ENCODE measurements at places on chromosomes 2 and 18.
A peak's percentile ranks its signal among the peaks of the same experiment; 100 is the strongest.

DNA sequence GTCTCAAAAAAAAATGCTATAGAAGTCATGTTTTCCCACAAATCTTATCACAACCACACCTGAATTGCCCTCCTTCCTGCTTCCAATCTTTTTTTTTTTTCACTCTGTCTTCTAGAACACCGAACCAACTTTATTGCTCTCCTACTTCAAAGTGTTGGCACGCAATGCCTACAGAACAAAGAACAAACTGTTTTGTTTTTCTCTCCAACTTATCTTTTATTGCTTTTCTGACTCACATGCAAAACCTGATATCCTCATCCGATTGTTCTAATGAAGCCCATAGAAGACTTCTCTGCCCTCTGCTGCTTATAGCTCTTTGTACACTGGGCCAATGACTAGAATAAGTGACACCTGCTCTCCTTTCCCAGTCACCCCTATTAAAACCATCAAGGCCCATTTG lies 602.8 kb downstream of the EPHA4 start:
- no peak for DNase-seq

GRCh38 chr2:62176801-62177200 lies 19.1 kb upstream of the B3GNT2 start:
- no peak for DNase-seq

DNA sequence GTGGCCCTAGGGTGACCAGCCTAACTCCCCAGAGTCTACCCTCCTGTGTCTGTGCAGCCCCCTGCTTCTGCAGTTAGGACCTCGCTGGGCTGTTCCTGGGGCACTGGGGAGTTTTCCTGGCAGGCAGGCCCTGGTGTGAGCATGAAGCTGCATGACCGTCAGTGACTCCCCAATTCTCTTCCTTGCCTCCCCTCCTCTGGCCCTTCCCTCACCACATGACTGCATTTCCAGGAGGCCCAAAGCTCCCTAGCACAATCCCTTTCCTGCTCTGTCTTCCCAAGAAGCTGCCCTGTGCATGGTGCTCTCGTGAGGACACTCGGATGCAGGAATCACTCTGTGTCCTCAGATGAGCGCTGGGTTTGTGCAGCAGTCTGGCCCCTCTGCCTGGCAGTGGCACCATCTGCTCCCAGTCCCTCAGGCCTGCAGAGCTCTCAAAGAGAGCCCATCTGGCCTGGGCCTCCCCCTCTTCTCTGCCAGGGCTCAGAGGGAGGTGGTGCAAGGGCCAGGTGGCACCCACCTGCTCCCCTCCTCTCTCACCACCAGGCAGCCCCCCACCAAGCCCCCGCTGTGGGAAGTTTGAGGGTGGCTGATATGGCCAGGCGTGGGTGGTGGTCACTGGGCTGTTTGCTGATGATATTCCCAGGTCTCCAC lies 125.6 kb upstream of the HS6ST1 start:
- no peak for DNase-seq

- no peak for DNase-seq
Observed at GRCh38 chr2:25936889-25937545, 45.3 kb downstream of the KIF3C start.

- no peak for DNase-seq
Observed at GRCh38 chr2:207879536-207879935, 109.8 kb upstream of the FZD5 start.

DNA sequence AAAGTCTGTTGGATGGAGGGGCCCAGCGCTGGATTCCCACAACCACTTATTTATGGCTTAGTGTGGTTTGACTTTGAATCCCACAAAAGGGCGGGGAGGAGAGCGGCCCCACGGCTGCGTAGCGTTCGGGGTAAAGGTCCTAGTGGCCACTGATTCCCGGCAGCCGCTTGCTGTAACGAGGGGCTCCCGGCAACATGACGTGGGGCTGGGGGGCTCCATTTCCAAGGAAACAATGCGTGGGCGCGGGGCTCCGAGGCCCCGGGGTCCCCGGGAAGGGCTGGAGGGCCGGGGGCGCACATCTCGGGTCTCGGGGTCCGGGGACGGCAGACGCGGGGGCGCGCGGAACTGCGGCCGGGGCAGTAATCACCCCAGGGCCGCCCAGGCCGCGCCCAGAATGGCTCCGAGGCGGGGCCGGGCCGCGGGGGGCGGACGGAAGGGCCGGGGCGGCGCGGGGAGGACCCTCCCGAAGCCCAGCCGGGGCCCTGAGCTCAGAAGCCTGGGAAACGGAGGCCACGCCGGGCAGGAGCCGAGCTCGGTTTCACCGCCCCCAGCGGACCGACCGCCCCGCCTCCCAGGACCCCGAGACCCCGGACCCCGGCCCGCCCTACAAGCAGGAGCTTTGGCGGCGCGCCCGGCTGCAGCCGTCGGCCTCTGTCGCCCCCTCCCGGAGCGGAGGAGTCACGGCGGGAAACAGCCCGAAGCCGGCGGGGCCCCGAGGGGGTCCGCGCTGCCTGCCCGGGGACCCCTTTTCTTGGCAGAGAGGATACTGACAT lies 11.9 kb upstream of the MLPH start:
- DNase-seq = peak; percentile 74

- DNase-seq = no peak
Observed at GRCh38 chr2:98205889-98206288, 118.9 kb downstream of the VWA3B start.

DNA sequence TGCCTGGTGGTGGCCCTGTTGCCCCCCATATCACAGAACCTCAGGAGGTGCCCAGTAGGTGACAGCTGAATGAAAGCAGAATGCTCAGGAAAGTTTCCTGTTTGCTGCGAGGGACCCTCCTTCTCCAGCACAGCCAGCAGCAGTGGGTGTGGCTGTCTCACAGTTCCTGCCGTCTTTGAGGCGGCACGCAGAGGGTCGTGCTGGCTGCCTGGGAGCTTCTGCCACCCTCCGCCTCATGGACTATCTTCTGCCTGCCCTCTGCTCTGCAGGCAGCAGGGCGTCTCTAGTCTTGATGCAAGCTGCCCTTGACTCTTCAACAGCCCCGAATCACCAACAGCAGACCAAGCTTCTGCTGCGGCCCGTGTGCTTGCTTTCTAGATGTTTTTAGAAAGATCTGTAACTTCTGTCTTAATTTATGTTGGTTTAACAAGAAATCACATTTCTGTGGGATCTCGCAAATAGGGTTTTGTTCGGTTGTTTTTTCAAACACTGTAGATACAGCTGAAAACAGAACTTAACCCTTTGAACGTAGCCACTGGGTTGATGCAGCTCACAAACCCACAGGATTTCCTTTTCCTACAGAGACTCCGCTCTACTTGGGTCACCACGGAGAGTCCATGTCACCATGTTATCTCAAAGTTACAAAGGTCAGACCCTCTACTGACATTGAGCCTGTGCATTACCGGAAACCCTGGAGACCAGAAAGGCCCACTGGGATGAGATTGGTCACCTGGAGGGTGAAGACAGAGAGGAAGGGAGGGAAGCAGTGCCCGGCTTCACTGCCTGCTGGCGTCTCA lies 144.9 kb downstream of the ACOXL start:
- DNase-seq = no peak

GRCh38 chr2:216023055-216023648 lies 9.8 kb upstream of the MREG start:
- DNase-seq = peak; percentile 75

DNA sequence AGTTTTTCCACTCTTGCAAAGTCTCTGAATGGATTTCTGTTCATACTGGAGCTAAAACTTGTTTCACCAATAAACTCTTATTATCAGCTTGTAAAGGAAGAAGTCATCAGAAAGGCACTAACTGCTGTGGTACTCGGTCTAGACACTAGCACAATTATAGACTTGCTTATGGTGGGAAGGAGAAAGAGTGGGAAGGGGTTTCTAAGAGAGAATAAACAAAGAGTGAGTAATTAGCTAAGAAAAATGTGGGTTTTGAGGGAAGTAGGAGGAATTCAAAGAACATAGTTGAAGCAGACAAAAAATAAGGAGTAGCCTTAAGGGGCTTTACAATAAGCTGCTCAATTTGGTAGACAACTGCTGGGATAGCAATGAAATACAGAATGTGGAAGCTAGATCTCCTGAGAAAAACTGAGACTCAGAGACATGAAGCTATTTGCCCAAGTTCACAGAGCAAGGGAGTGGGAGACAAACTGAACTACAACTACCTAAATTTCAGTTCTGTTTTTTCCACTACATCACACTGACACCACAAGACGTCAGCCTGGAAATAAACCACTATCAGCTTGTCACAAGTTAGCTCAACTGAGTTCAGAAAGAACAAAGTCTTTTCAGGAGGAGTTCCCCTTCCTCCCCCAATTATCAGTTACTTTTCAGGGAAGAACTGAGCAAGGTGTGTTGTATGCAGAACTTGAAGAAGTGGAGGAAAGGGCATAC lies 59.7 kb downstream of the MAP4K3 start:
- peak; percentile 71 for DNase-seq

- DNase-seq = no peak
Observed at GRCh38 chr2:118044103-118044716, 30.3 kb upstream of the CCDC93 start.

- peak; percentile 93 for DNase-seq
Observed at GRCh38 chr2:234292205-234292961, 204.5 kb downstream of the ARL4C start.

GRCh38 chr18:48320639-48320945 lies 88.6 kb downstream of the ZBTB7C start:
- no peak for DNase-seq

GRCh38 chr2:36197181-36197971 lies 158.2 kb upstream of the CRIM1 start:
- no peak for DNase-seq

DNA sequence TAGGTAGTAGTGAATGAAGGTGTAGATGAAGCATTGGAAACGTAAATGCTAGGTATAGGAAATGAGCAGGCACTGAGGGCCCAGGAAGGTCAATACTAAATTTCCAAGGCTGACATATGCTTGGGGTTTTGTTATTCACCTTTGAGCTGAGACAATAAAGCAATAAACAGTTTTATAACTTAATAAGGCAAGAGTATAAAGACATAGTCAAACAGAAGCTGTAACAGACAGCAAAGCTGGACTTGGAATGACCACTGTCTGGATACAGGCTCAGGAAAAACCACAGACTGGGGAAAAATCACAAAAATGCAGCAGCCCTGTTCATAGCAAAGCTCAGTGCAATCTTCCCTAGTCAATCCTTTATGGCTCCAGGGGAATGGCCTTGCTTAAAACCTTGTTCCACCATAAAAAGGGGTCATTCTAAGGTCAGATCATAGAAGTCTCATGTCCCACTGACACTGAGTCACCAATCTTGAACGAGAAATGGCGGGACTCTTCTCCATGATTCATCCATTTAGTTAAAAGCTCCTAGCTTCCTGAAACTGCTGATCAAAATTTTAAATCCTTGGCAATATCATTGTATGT lies 493.3 kb downstream of the CMPK2 start:
- DNase-seq = no peak

DNA sequence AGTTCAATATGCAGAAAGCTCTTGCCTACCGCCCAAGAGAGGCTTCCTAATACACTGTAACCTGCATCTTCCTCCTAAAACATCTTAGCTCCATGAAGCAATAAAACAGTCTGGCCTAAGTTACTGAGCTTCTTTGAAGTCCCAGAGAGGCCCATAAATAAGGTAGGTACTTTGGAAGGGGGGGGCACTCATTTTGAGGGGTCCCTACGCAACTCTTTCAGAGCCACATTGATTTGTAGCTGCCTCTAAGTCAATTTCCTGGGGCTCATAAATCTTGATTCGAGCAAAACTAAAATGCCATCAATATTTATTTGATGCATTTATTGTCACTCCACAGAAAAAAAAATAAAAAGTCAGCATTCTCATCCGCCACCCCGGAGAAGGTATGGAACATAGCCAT lies 60.4 kb upstream of the SIX2 start:
- no peak for DNase-seq

DNA sequence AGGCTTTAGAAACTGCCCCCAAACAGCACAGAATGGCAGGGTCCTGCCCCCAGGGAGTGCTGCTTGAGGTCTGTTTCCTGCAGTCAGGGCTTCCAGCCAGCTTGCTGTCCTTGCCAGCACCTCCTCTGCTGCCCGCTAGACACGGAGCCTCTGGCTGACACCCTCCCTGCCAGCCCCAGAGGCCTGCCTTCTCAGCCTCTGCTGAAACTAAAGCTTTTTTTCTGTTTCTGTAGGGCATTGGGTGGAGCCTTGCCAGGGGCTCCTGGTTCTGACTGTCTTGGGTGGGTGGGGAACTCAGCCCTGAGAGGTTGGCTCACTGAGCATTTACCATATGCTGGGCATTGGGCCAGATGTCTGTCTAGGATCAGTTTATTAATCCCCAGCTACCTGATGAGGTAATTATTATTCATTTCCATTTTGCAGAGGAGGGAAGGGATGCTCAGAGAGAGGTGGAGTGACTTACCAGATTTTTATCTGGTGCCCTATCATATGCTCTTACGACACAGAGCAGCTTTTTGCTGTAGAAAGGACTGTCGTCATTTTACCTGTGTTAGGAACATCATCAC lies 35.4 kb downstream of the INPP4A start:
- DNase-seq = peak; percentile 79

DNA sequence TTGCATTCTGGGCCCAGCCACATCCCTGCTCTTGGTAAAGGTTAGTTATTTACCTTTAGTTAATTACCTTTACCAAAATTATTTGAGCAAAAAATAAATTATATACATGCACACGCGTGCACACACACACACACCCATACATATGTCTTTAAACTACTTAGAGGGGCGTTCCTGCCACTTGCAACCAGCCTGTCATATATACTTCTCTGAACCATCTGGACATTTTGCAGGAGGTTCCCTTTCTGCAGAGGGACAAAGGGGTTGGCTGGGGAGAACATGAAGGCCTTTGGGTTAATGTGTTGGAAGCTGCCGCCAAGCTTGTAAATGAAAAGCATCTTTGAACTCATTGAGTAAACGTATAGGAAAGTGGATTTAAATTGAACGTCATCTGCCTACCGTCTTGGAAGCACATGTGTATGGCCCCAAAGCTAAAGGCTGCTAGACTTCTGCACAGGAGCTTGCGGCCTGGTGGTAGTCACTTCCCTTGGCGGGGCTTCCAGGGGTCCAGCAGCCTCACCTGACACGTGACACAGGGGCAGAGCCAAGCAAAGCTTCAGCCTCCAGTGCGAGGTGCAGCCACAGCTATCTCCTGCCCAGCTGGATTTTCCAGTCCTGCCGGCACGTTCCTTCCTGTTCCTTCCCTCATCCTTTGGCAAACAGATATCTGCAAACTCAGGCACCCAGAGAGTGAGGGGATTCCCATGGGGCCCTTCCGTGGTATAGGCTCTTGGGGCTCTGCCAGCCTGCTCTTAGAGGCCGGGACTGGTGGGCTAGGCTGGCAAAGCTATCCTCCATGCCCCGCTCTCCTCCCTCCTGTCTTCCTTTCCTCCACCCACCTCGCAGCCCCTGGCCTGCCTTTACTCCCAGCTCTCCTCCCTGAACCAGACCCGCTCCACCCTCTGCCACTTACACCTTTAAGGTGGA lies 46.1 kb downstream of the SERTAD2 start:
- no peak for DNase-seq

- DNase-seq = peak; percentile 46
Observed at GRCh38 chr18:55317864-55318263, 270.1 kb downstream of the TCF4 start.
